Renal pelvis (tissue), 12 donors: ENCODE measurements at places on chromosomes 12 and 14.

GRCh38 chr14:104708606-104709268 is 15.3 kb upstream of the ADSS1 start:
- DNase-seq, result peak; percentile 50

- DNase-seq, result peak; percentile 54
These were observed 1.4 kb upstream of the HSP90AA1 start for GRCh38 chr14:102088012-102088792.

DNA sequence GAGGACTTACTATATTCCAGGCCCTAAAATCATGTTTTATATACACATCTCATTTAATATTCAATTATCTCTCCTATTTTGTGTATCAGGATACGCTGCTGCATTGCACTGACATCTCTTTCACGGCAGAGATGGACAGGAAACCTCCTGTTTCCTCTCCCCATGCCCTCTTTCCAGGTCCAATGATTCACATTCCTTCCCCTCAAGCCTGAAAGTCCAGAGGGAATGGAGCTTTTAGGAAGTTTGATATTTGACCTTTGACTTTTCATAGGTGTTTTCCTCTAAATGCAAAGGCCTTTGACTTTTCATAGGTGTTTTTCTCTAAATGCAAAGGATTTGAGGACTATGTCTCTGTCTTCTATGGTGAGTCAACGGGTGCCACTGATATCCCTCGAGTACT is 89.5 kb downstream of the STON2 start:
- no peak for DNase-seq

GRCh38 chr12:67690656-67691055 is 42.1 kb downstream of the DYRK2 start:
- DNase-seq, result no peak

- no peak for DNase-seq
These were observed 521 bp upstream of the PIP4K2C start for GRCh38 chr12:57590479-57590863.

- no peak for DNase-seq
These were observed 20.0 kb upstream of the KDM2B start for GRCh38 chr12:121600702-121601336.

DNA sequence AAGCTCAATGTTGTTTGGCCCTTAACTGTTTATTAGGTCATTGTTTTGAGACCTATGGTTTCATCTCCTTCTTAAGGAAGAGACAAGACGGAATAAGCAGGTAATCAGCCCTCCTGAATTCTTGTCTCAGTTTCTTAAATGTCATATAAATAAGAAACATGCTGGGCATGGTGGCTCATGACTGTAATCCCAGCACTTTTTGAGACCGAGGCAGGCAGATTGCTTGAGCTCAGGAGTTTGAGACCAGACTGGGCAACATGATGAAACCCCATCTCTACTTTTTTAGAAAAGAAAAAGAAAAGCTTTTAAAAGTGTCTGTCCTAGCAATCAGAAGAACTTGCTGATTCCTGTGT is 5.1 kb downstream of the MTRFR start:
- DNase-seq, result no peak

DNA sequence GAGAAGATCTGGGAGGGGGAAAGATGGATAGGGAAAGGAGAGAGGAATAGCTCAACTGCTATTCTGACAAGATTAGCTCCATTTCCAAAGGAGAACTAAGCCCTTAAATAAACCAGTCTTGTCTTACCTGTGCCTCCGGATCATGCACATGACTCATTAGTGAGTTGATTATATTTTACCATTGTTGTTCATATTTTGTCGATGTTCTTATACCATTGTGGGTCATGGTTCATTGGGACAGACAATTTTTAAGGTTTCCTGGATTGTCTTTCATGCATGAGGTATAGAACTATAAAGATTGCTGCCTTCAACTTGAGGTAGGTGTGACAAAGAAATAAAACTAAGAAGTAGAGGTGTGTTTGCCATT is 243.0 kb upstream of the ATP2B1 start:
- DNase-seq, result no peak

DNA sequence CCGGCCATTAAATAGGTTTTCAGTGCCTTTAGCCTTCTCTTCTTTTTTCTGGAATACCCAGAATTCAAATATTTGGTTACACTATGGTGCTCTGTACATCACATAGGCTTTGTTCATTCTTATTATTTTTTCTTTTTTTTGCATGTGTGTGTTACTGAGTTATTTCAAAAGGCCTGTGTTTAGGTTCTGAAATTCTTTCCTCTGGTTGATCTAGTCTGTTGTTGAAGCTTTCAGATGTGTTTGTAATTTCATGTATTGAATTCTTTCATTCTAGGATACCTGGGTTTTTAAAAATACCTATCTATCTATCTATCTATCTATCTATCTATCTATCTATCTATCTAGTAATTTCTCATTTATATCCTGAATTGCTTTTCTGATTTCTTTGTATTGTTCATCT is 66.9 kb downstream of the FBXO33 start:
- DNase-seq, result no peak

DNA sequence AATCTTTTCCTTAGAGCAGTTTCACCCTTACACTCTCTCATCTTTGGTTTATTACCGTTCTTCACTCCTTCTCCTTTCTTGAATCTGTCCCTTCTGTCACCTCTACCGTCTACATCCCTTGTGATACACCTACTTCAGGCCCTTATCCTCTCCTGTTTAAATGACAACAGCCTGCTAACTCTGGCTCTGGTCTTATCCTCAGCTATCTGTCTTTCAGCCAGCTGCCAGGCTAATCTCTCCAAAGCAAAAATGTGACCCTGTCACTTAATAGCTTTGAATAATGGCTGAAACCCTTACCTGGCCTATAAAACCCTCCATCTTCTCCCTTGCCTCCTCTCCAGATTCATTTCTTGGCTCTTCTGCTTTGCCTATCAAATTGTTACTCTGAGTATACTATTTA is 32.3 kb downstream of the BEST3 start:
- DNase-seq, result no peak

DNA sequence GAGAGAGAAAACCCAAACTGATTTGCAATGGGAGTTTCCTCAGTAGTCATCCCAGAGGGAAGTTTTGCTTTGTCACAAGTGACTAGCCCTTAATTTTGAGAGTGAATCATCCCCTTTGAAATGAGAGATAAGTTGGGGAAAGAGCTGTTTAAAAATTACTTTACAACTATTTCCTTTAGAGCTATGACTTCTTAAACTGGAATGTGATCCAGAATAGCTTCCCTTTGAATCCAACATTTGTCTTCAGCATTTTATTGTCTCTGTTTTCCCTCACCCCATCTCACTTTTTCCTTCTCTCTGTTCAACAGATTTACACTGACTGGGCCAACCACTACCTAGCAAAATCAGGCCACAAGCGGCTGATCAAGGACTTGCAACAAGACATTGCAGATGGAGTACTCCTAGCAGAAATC is 109.3 kb downstream of the NAV3 start:
- DNase-seq, result no peak

DNA sequence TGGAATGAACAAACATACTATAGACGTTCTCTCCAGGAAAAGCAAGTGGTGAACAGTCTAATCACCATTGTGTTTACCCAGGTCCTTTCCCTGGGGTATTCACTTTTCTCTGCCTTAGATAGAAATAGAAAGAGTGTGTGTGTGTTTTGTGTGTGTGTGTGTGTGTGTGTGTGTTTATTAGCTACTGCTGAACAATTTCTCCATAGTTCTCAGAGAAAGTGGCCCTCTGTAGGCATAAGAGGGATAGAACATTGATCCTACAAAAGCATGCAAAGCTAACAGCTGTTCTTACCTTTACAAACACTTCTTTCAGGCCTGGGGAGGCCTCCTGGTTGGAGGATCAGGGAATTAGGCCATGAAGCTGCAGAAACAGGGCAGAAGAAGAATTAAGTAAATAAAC is 665.7 kb upstream of the TBX3 start:
- no peak for DNase-seq

GRCh38 chr14:101219896-101220703 is 316.6 kb upstream of the RTL1 start:
- no peak for DNase-seq

DNA sequence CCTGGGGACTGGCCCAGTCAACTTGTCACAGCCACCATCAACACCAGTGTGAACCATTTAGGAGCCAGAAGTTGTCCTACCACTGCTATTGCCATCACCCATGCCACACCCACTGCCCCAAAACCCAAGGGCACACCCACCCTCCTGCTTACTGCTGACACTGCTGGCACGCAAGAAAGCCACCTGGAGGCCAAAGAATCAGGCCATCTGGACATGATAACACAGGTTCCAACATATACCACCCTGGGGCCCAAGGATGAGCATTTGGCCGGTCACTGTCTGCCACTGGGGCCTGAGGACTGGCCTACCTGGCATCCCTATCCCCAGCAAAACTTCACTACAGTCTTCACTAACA is 181.6 kb downstream of the MYRFL start:
- no peak for DNase-seq

GRCh38 chr12:10900530-10900929 is 8.8 kb downstream of the TAS2R13 start:
- no peak for DNase-seq

GRCh38 chr14:58501214-58501816 is 73.8 kb downstream of the KIAA0586 start:
- peak; percentile 51 for DNase-seq

DNA sequence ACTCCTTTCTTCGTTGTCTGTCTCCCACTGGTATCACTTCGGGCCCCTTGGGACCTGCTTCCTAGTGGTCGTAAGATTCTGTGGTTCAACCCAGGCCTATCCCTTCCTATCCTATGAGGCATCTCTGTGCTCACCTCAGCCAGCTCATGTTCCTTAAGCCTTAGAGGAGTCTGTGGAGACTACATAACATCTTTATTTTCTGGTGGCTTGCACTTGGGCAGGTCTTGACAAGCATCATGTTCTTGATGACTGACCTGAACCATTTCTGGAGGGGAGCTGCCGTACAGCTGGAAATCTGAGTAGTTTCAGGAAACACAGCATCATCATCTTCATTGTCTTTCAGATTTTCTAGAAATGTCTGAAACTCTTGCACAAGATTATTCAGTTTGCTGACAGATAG is 69.3 kb downstream of the PPFIBP1 start:
- DNase-seq, result no peak

GRCh38 chr12:95248604-95249360 is 31.2 kb downstream of the VEZT start:
- peak; percentile 85 for DNase-seq

DNA sequence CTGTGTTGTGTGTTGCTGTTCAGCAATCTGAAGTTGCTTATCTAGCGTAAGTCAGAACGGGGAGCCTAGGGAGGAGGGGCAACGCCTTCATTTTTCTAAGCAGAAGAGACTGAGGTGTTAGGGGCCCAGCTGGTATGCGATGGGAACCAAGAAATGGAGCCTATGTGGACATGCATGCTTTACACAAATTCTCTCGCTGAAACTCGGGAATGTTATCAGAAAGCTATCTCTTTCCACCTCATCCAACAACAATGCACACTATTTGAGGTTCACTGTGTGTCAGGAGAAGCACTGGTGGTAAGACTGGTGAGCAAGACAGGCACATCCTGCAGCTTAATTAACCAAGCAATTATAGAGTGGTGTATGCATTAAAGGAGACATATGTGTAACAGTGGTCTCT is 89.7 kb downstream of the NRXN3 start:
- no peak for DNase-seq

GRCh38 chr12:97306147-97306546 is 156.5 kb upstream of the RMST start:
- no peak for DNase-seq

GRCh38 chr14:94173471-94173884 is 644 bp upstream of the PPP4R4 start:
- DNase-seq, result no peak

- no peak for DNase-seq
These were observed 92.0 kb downstream of the SCARB1 start for GRCh38 chr12:124771462-124772288.

- DNase-seq, result no peak
These were observed 175.4 kb downstream of the PHETA1 start for GRCh38 chr12:111193496-111193895.

GRCh38 chr12:45039757-45040156 is 11.1 kb downstream of the DBX2 start:
- no peak for DNase-seq

GRCh38 chr12:80184926-80185325 is 85.6 kb downstream of the OTOGL start:
- no peak for DNase-seq

- DNase-seq, result no peak
These were observed 260.9 kb downstream of the BMP4 start for GRCh38 chr14:53695692-53696214.

- DNase-seq, result no peak
These were observed 75.5 kb downstream of the TMEM116 start for GRCh38 chr12:111937429-111937828.

DNA sequence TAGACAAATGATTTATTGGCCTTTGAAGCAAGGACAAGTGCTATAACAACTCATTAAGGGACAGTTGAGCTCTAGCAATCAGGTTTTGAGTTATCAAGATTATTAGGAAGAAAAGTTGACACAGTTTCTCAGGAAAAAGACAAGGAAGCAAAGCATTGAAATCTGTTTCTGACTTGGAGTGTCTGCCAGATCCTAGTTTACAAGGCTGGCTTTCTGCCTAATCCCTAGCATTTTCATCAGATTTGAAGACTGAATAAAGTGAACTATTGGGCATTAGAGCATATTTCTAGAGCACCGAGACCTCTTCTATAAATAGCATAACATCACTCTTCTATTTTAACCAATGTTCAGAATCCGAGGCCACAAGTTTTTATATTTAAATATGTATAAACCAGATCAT is 7.0 kb downstream of the SYT1 start:
- no peak for DNase-seq

- no peak for DNase-seq
These were observed 1.9 kb downstream of the MLXIP start for GRCh38 chr12:122080149-122081082.

GRCh38 chr14:45251912-45252311 is 1.1 kb downstream of the MIS18BP1 start:
- peak; percentile 26 for DNase-seq

GRCh38 chr14:96690713-96691383 is 106.3 kb upstream of the VRK1 start:
- no peak for DNase-seq

DNA sequence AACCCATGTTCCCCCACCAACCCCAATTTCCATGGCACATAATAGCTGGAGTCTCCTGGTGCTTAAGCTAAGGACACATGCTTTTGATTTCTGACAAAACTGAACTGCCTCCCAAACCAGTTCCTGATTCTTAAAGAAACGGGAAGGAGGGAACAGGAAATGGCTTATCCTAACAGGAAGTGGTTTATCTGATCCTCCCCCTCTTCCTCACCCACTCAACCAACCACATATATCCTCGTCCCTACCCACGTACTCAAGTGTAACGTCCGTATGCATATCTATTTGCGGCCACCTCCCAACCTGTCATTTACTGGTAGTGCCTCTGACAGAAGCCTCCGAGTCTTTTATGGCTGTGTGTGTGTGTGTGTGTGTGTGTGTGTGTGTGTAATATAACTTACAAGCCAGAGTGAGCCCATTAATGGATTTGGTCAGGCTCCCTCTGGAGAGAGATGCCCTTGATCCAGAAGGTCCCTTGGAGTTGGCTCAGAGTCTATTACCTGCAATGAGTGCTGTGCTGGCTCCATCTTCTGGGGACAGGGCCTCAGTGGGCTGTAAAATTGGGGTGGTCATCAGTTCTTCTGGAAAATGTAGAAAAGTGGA is 7.7 kb downstream of the DAZAP2 start:
- DNase-seq, result no peak
